Activated T-helper 1 cell treated with anti-CD3 and anti-CD28 coated beads, Interleukin-2, amount 50 U/mL, for 16 hours (primary cell): ENCODE measurements at places on chromosomes 4 and X.
A peak's percentile ranks its signal among the peaks of the same experiment; 100 is the strongest.

- no peak for DNase-seq
These were observed 183.5 kb downstream of the PCDH7 start for GRCh38 chr4:30903502-30904214.

DNA sequence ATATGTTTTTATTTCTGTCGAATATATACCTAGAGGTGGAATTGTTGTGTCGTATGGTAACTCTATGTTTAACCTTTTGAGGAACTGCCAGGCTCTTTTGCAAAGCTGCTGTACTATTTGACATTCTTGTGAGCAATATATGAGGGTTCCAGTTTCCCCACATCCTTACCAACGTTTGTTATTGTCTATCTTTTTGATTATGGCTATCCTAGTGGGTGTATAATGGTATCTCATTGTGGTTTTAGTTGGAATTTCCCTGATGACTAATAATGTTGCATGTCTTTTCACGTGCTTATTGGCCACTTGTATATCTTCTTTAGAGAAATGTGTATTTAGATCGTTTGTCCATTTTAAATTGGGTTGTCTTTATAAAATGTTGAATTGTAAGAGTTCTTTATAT is 24.5 kb downstream of the REPS2 start:
- no peak for DNase-seq

DNA sequence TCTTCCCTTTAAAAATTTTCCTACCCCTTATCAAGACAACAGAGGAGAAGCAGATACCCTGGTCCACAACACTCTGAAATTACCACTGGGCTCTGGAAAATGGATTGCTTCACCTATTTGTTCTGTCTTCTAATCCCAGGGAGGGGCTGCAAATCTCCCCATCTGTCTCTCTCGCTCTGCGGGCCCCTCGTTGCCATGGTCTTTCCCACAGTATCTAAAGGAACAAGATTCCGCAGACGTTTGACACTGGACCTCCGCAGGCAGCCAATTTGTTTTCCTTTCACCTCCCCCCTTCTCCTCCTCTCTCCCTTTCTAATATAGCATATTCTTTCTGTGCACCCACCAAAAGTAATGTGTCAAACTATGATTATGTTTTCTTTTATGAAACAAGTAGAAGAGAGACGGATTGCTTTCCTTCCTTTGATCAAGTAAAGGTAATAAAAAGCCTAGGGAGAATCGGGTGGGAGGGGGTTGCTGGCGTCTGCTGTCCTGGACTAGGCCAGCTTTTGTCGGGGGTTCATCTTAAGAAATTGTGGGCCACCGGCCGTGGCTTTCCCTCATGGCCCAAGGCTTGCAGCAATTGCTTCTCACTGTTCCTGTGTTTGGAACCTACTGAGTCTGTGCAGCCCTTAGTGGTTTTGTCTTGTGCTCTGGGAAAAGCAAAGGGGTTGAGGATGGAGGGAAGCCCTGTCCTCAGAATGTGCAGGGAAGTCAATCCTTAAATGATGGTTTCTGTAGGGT is 81.0 kb downstream of the MGST2 start:
- no peak for DNase-seq

DNA sequence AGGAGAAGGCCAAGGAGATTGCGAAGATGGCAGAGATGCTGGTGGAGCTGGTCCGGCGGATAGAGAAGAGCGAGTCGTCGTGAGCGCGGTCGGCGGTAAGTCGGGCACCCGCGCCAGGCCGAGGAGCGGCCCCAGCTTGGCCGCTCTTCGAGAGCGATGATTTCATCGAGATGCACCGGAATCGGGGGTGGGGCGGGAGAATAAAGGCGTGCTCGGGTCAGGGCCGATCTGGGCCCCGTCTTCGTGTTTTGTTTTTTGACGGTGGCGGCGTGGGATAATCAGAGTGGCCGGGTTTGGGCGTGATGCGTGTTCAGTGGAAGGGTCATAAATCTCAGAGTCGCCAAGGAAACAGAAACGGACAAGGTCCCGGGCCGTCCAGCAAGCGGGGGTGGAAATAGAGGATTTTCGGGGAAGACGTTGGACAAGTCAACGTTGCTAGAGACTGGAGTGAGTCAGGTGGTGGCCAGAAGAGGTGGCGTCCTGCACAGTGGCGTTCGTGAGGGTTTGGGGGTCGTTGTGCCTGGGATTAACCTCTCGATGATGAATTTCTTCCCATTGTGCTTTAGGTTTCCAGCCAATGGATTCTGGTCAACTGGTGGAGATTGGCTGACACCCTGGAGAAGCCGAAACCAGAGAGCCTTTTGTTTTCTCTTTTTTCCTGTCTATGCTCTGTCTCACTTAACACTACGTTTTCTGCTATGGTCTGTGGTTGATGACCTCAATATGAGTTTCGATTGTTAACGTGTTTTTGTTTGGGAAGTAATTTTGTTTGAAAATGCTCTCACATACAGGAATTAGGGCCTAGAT is 882 bp downstream of the MRFAP1 start:
- peak; percentile 37 for DNase-seq

DNA sequence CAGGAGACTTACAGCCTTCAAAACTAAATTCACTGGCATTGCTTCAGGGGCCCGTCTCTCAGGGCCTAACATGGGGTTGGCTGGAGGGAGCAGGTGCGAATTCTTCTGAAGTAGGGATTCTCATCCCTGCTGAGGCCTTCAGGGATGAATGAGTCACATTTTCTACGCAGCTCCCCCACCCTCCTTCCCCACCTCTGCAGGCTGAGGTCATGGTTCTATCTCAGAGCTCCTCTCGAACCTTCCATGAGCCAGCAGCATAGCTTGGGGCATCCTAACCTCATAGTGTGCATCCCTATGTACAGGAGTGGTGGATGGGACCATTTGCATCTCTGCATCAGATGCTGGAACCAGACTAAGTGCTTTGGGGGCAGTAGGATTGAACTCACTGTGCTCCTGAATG is 309.2 kb downstream of the EVC2 start:
- DNase-seq: no peak

DNA sequence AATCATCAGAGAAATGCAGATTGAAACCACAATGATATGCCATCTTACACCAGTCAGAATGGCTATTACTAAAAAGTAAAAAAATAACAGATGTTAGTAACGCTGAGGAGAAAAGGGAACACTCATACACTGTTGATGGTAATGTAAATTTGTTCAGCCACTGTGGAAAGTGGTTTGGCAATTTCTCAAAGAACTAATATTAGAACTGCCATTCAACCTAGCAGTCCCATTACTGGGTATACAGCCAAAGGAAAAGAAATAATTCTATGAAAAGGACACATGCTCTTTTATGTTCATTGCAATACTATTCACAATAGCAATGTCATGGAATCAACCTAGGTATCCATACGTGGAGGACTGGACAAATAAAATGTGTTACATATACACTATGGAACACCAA is 566.3 kb downstream of the STPG2 start:
- DNase-seq: no peak
